Uterus (tissue), 4 donors: ENCODE measurements at places on chromosomes 12 and 14. TPM values are rescaled to one million over a fixed set of nuclear protein-coding genes. Genes with fewer than 3 reads are reported as not detected.

Gene CLECL1
- total RNA-seq, result not detected

Gene KERA
- not detected for total RNA-seq

Gene KDM5A
- 12.1 TPM for total RNA-seq

Gene PPP1R13B
- total RNA-seq, result 5.6 TPM

Gene PPP2R3C
- total RNA-seq, result 27.2 TPM

Gene CDKN1B
- total RNA-seq, result 40.7 TPM

Gene SLC10A1
- not detected for total RNA-seq

Gene GDF3
- total RNA-seq, result not detected

Gene SUOX
- total RNA-seq, result 31.6 TPM

Gene PIP4P1
- 20.3 TPM for total RNA-seq

GRCh38 chr12:89906824-89907223 lies 198.2 kb upstream of the ATP2B1 start:
- DNase-seq, result no peak

- DNase-seq, result no peak
These were observed 991.4 kb downstream of the NRXN3 start for GRCh38 chr14:79161571-79161970.

DNA sequence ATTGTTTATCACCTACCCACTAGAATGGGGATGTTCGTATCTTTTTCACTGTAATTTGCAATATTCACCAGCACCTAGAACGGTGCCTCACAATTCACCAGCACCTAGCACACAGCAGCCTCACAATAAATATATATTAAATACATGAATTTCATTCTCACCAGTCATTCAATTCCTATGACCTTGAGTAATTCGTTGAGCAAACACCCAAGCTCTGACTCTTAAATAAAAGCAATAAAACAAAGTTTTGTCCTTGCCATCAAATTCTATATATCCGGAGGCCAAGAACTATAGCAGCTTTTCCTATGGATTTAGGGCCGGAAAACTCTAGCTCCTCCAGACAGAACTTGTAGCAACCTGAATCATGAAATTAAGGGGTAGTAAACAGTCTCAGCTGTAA lies 981 bp downstream of the VTI1B start:
- DNase-seq, result no peak

DNA sequence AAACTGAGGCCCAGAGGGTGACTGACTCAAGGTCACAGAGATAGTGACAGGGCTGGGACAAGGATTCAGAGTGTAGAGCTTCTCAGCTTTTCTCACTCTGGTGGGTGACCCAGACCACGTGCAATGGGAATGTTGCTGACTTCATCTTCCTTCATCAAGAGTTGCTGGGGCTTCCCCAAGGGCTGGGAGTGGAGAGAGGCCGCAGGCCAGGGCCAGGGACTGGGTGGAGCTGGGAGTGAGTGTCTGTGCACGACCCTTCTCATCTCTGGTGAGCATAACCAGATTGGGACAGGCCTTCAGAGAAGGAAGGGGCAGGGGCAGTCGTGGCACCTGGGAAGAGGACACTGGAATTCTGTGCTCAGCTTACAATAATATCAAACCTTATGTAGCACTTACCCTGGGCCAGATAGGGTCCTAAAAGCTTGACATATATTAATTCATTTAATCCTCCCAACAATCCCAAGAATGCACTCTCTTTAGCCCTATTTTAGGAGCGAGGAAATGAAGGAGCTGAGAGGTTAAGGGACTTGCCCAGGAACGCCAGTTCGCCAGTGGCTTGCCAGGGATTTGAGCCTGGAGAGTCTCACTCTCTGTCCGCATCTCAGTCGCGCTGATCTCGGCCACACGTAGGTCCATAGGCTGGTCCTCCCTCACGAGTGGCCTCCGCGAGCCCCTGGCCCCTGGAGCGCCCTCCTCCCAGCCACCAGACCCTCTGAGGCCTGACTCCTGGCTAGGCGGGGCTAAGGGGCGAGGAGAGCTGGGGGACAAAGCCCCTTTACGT lies 15.8 kb downstream of the KRT18 start:
- no peak for DNase-seq

GRCh38 chr12:114226241-114226928 lies 179.6 kb downstream of the TBX5 start:
- no peak for DNase-seq

DNA sequence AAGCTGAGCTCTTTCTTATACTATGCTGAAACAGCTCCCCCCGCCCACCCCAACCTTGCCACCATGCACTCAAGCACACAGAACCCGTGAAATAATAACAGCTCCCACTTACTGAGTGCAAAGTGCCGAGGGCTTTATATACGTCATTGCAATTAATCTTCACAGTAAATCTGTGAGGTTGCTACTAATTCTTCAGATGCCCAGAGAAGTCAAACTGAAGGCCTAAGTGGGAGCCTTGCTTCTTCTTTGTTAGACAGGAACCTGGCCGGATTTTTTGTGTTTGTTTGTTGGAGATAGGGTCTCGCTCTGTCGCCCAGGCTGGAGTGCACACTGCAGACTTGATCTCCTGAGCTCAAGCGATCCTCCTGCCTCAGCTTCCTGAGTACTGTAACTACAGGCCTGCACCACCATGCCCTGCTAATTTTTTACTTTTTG lies 34.0 kb downstream of the VCPKMT start:
- no peak for DNase-seq

GRCh38 chr14:60095231-60095630 lies 3.5 kb downstream of the PCNX4 start:
- DNase-seq, result no peak

- no peak for DNase-seq
These were observed 25.2 kb downstream of the LTBP2 start for GRCh38 chr14:74586681-74587362.

DNA sequence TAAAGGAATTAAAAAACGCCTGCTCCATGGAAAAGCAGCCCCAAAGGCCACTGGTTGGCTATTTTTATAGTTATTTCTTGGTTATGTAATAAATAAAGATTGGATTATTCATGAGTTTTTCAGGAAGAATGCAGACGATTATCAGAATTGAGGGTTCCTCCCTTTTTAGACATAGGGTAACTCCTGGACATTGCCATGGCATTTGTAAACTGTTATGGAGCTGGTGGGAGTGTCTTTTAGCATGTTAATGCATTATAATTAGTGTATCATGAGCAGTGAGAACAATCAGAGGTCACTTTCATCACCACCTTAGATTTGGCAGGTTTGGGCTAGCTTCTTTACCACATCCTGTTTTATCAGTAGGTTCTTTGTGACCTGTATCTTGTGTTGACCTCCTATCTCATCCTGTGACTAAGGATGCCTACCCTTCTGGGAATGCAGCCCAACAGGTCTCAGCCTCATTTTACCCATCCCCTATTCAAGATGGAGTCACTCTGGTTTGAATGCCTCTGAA lies 728.7 kb downstream of the GALC start:
- DNase-seq, result no peak

DNA sequence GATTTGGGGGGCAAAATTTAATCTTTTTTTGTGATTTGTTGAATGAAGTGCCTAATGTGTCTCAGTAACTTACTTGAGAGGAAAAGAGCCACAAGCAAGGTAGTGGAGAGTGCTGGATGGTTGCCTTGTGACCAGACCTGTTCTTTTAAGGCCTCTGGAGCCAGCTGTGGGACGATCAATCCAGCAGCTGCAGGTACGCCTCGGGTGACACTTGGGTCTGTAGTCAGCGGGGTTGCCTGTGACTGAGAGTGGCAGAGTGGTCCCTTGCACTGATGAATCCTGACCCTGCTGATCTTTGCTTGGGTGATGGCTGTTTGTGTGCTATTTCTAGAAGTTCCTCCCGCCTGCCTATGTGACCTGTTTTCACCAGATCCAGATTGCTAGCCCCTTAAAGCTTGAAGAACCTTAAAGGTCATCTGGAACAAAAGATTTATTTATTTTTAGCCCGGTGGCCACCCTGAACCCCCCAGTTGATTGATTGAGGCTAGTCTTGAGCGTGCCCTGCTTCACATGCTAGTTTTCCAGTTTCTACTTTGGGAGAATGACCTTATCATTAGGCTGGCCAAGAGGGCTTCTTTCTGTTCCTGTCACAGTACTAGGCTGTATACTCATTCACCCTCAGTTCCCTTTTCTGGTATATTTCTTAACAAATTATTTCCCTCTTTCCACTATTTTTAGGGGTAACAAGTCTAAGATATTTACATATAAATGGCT lies 23.2 kb downstream of the PRKCH start:
- DNase-seq, result no peak

- DNase-seq, result no peak
These were observed 5.5 kb upstream of the SLC24A4 start for GRCh38 chr14:92317511-92317910.

- DNase-seq, result no peak
These were observed 105.1 kb downstream of the STXBP6 start for GRCh38 chr14:24944800-24945199.

- DNase-seq, result no peak
These were observed 6.0 kb downstream of the STYX start for GRCh38 chr14:52735921-52736489.
